Activated T-helper 2 cell treated with anti-CD3 and anti-CD28 coated beads, Interferon-gamma antibody, Interleukin-2, Interleukin-4, amounts not matched to agents 10 μg/mL and 5 μg/mL and 100 μg/mL, durations not matched to agents 14 hours and 24 hours and 36 hours (primary cell): ENCODE measurements at places on chromosomes 3 and 15. TPM values are rescaled to one million over a fixed set of nuclear protein-coding genes. Genes with fewer than 3 reads are reported as not detected.

The COMMD2 gene
- 40.3 and 43.3 TPM in 2 replicates for total RNA-seq

The MAP3K13 gene
- 10.3 and 14.7 TPM in 2 replicates for total RNA-seq

The CACNA2D3 gene
- total RNA-seq, result not detected in 2 replicates

- H3K27ac ChIP-seq, result no peak overlapping the region
- no peak for DNase-seq
- no peaks in the 10 kb centered on the region for H3K36me3 ChIP-seq
- H3K4me3 ChIP-seq, result no peak overlapping the region
- H3K27me3 ChIP-seq, result no peaks in the 10 kb centered on the region
Observed at GRCh38 chr3:77052051-77052501, 12.2 kb downstream of the ROBO2 start.

- H3K4me1 ChIP-seq, result no peaks in the 10 kb centered on the region
- H3K4me3 ChIP-seq, result no peak overlapping the region
- no peaks in the 10 kb centered on the region for H3K27me3 ChIP-seq
Observed at GRCh38 chr3:64675687-64676247, 12.0 kb downstream of the ADAMTS9 start.

DNA sequence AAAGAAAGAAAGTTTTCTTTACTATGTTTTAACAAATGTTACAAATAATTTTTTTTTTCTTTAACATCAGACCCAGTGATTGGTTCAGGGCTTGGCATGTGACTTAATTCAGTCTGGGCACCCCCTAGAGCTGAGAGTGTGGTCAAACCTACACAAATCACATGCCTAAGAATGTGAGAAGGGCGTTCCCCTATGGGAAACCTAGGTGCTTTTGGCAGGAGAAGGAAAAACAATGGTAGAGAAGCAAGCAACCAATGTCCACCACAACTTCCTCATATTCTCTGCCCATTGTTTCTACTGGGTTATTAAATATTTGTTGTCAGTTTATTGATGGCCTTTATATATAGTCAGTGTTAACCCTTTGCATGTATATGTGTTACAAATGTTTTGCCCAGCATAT, 21.4 kb upstream of the PIAS1 start:
- peaks cover 2% of the 10 kb centered on the region for H3K4me1 ChIP-seq
- no peaks in the 10 kb centered on the region for H3K36me3 ChIP-seq
- no peak overlapping the region for H3K4me3 ChIP-seq
- no peak overlapping the region for H3K27ac ChIP-seq
- no peak for DNase-seq

DNA sequence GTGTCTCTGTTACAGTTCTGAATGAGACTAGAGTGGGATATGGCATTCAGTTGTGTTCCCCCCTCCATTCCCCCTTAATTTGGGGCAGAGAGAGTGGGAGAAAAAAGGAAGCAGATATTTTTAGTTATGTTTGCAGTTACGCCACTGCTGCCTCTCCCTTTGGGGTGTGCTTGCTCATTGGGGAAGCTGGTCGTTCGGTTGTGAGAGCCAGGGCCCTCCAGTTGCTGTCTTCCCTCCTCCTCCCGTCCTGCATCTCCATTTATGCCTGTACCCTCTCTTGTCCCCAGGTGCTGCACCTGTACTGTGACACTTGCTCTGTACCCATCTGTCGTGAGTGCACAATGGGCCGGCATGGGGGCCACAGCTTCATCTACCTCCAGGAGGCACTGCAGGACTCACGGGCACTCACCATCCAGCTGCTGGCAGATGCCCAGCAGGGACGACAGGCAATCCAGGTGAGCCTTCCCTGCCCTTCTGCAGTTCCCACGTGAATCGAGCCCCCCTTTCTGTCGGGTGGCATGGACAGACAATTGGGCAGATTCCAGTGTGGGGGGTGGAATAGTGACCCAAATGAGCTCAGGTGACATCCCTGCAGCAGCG, 55.8 kb downstream of the TRIM71 start:
- H3K36me3 ChIP-seq, result no peaks in the 10 kb centered on the region
- no peak for DNase-seq
- H3K27me3 ChIP-seq, result peaks cover 47% of the 10 kb centered on the region
- H3K4me3 ChIP-seq, result no peak overlapping the region
- no peaks in the 10 kb centered on the region for H3K4me1 ChIP-seq
- no peak overlapping the region for H3K27ac ChIP-seq

GRCh38 chr3:119311081-119311925, 17.1 kb downstream of the ARHGAP31 start:
- no peak overlapping the region for H3K4me3 ChIP-seq
- peaks cover 11% of the 10 kb centered on the region for H3K36me3 ChIP-seq
- H3K4me1 ChIP-seq, result peaks cover 14% of the 10 kb centered on the region

DNA sequence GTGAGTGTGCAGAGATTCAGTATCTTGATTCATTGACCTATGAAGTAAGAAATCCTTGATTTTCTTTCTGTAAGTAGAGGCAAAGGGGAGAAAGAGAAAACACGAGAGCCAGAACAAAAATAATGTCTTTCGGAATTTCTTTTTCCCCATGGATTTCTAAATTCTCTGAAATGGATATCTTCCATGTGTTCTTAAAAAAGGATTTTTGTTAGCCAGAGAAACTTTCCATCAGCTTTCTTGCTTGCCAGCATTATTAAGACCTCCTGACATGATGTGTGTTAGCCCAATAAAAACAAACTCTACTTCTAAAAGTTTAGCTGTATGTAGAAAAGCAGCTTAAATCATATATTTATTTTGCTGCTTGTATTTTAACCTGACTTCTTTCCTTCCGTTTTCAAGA, 122.3 kb upstream of the AADACL2 start:
- H3K4me3 ChIP-seq, result no peak overlapping the region
- DNase-seq, result no peak
- no peaks in the 10 kb centered on the region for H3K4me1 ChIP-seq
- H3K27me3 ChIP-seq, result no peaks in the 10 kb centered on the region

- H3K27ac ChIP-seq, result no peak overlapping the region
- no peak for DNase-seq
Observed at GRCh38 chr3:168624892-168625448, 529.2 kb upstream of the GOLIM4 start.
